ENCODE measurements at places on chromosomes 7 and 10.
A peak's percentile ranks its signal among the peaks of the same experiment; 100 is the strongest.

GRCh38 chr7:151869455-151869854, 7.5 kb downstream of the PRKAG2 start:
- DNase-seq = no peak

DNA sequence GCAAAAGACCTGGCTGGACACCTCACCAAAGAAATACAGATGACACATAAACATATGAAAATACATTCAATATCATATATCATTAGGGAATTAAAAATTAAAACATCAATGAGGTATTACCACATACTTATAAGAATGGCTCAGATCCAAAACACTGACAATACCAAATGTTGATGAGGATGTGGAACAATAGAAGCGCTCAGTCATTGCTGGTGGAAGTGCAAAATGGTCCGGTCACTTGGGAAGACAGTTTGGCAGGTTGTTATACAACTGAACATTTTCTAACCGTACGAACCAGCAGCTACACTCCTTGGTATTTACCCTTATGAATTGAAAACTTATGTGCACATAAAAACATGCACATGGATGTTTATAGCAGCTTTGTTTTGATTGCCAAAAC, 38.5 kb downstream of the ZMYND11 start:
- no peak for DNase-seq

GRCh38 chr10:84375011-84375410, 46.6 kb downstream of the CCSER2 start:
- DNase-seq = no peak

GRCh38 chr10:125124115-125124487, 36.3 kb downstream of the CTBP2 start:
- DNase-seq = no peak

GRCh38 chr7:33457039-33457438, 327.7 kb downstream of the BBS9 start:
- no peak for DNase-seq

GRCh38 chr7:13989126-13989948, at the start of gene ETV1:
Gene ETV1 (minus strand): TSS chr7:13989666. CDS start chr7:13989052, 614 bp downstream.
- no peak for DNase-seq

DNA sequence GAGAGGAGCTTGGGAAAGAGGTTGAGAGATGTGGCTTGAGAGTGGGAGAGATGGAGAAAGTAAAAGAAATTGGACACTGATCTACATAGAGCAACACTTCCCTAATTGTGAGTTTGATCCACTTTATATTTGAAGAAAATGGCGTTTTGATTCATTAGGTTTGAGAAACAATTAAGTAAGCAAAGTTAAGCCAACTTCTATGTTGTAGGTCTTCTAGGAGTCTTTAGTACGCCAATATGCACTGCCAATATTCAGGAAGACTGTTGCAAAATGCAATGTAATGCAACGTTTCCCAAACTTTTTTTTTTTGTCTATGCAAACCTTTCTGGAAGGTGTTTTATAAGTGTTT, 7.0 kb upstream of the PRTFDC1 start:
- no peak for DNase-seq

- DNase-seq = no peak
Measured at GRCh38 chr10:132164761-132165278, 21.9 kb upstream of the DPYSL4 start.

- DNase-seq = no peak
Measured at GRCh38 chr7:157271315-157271990, 65.4 kb upstream of the DNAJB6 start.

- DNase-seq = peak; percentile 63
Measured at GRCh38 chr7:94289071-94289470, 105.6 kb upstream of the COL1A2 start.

GRCh38 chr10:132448248-132448731, 51.3 kb downstream of the PWWP2B start:
- DNase-seq = no peak

- DNase-seq = no peak
Measured at GRCh38 chr10:70494536-70494935, 16.0 kb downstream of the PALD1 start.

- no peak for DNase-seq
Measured at GRCh38 chr7:18087026-18087686, 59.5 kb upstream of the PRPS1L1 start.

GRCh38 chr10:30594077-30594476, 35.5 kb downstream of the LYZL2 start:
- DNase-seq = no peak

DNA sequence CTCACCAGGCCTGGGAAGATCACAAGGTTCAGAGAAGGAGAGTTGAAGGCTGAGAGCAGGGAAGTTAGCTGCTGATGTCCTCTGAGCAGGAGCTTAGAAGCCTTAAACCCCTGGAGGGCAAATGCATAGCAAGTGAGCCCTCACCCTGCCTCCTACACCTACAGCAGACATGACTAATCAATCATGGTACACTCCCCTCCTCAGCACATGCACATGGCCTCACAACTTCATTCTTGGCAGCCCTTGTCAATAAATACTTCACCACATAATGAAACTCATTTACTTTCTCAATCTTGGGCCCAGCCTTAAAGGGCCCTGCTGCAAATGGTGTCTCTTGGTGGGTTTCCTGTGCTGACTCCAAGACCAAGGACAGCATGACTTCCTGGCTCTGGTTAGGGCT, 12.9 kb downstream of the MMRN2 start:
- DNase-seq = no peak

- DNase-seq = peak; percentile 76
Measured at GRCh38 chr10:80356563-80356988, at the start of the genes DYDC1 and DYDC2. Gene DYDC1 (minus strand): TSS chr10:80356755. CDS start chr10:80352601, 4,154 bp downstream. Gene DYDC2 (plus strand): TSS chr10:80356781. CDS start chr10:80362444, 5,663 bp downstream.

GRCh38 chr10:43314626-43315495, 48.0 kb upstream of the RASGEF1A start:
- no peak for DNase-seq

DNA sequence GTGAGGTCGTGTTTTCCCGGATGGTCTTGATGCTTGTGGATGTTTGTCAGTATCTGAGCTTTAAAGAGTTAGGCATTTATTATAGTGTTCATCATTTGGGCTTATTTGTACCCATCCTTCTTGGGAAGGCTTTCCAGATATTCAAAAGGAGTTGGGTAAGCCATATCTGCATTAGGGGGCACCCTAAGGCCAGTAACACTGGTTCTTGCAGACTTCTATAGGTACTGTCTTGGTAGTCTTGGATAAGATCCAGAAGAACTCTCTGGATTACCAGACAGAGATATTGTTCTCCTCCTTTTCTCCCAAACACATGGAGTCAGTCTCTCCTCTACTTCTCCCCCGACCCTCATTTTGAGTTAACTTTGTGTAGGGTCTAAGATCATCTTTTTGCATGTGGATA, 92.8 kb downstream of the SDK1 start:
- no peak for DNase-seq

DNA sequence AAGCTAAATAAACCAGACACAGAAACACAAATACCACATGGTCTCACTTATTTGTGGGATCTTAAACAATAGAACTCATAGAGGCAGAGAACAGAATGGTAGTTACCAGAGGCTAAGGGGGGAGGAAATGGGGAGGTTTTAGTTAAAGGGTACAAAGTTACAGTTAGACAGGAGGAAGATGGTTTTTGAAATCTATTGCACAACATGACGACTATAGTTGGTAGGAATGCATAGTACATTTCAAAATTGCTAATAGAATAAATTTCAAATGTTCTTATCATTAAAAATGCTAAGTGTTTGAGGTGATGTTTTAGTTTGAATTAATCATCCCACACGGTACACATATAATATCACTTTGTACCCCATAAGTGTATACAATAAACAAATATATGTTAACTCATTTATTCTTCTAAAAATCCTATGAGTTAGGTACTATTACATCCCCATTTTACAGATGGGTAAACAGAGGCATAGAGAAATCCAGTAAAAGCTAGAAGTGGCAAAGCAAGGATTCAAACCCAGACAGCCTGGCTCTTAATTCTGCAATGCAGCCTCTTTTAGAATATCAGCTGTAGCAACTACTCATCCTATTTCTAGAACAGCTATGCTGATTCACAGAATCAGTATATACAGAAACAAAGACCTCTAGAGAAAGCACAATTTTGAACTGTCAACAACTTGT, 50.9 kb downstream of the HBP1 start:
- no peak for DNase-seq

All from NCI-H1930 (cell line).